ENCODE measurements at places on chromosomes 13 and 19.

DNA sequence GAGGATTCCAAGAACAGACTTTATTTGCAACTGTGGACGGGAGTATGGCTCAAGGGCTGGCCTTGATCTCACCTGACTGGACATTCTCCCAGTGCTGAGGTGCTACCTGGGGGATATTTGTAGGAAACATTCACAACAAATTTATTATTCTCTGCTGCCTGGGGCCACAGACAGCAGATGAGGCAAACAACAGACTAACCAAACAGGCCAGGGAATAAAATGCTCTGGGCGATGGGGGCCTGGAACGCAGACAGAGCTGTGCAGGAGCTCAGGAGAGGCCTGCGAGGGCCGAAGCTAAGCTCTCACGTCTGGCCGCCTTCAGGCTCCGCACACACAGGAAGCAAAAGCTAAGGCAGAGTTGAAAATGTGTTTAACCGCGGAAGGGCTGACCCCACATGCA, 7.8 kb downstream of the PLPP2 start:
- no peak for DNase-seq

GRCh38 chr13:78187781-78188180, 269.1 kb upstream of the EDNRB start:
- DNase-seq, result no peak

- no peak for DNase-seq
These were observed 3.0 kb upstream of the PGLYRP1 start for GRCh38 chr19:46025835-46026234.

DNA sequence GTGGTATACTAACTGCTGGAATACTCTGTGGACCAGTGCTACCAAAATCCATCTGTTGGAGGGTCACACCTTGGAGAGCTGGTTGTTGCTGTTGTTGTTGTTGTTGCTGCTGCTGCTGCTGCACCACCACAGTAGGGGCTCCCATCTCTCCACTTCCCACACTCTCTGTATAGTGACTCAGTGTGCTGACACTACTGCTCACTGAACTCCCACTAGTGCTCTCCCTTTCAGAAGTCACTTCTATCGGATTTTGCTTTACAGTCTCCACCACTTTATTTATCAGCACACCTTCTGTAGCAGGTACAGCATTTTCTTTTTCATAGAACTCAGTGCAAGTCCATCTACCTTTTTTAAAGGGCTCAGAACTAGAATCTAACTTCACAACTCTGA, 1.7 kb downstream of the TSC22D1 start:
- DNase-seq, result no peak

GRCh38 chr13:65074248-65074647, 2155.9 kb downstream of the PCDH9 start:
- no peak for DNase-seq

- no peak for DNase-seq
These were observed 3.9 kb downstream of the OSCAR start for GRCh38 chr19:54096617-54097106.

DNA sequence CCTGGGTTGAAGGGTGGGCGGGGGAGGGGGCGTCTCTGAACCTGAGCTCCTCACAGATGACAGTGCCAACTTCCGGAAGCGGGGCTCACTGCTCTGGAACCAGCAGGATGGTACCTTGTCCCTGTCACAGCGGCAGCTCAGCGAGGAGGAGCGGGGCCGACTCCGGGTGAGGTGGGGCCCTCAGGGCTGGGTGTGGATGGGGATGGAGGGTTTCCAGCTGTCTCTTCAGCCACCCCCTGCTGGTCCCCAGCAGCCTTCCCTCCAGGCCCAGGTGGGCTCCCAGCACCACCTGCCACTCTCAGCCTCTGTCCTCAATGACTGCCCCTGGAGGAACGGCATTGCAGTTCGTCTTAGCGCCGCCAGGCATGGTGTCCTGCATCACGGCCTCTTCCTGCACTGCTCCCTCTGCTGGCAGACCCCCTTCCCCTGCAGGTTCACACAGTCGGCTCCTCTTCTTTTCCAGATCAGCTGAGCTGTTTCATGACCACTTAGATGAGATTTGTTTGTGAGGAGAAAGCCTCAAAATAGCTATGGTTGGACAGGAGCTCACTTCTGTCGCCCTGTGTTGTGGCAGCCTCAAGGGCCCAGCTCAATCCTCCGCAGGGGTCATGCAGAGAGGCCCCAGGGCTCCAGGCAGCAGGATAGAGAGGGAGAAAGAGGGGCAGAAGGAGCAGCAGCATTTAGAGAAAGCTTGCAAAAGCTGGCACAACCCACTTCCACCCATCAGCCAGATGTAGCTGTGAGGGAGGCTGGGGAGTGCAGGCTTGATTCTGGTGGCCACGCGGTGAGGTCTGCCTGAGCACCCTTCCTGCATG, 2.5 kb upstream of the GARIN5A start:
- no peak for DNase-seq

GRCh38 chr13:83423381-83423780, 458.9 kb downstream of the SLITRK1 start:
- DNase-seq, result no peak

DNA sequence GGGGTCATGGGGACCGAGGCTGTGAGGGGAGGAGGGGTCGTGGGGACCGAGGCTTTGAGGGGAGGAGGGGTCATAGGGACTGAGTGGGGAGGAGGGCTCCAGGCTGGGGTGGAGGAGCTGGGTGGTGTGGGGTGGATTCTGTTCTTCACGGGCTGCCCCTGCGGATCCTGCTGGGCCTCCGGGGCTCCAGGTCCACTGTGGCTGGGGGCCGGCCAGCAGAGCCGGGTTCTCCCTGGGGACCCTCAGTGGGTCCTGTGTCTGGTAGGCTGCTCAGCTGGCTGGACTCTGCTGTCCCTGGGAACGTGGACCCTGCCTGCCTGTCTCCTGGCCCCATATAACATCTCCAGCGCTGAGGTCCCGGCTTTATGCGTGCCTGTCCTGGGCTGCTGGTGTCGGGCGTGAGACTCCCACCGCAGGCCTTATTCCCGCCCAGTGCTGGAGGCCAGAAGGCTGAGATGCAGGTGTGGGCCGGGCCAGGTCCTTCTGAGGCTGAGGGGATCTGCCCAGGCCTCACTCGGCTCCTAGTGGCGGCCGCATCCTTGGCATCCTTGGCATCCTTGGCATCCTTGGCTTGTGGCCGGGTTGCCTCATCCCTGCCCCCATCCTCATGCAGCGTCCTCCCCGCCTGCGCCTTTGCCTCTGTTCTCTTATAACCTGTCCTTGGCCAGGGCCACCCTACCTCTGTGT, 19.8 kb upstream of the GNA15 start:
- no peak for DNase-seq

GRCh38 chr13:68232351-68233130, 1002.4 kb upstream of the PCDH9 start:
- no peak for DNase-seq

GRCh38 chr13:40514802-40515201, 151.6 kb downstream of the FOXO1 start:
- no peak for DNase-seq

- no peak for DNase-seq
These were observed 95.3 kb upstream of the MLNR start for GRCh38 chr13:49124693-49125304.

GRCh38 chr13:94703271-94703670, 9.1 kb downstream of the SOX21 start:
- DNase-seq, result no peak
